Ascending aorta (tissue), 2 donors: ENCODE measurements at places on chromosomes 7 and 10.

DNA sequence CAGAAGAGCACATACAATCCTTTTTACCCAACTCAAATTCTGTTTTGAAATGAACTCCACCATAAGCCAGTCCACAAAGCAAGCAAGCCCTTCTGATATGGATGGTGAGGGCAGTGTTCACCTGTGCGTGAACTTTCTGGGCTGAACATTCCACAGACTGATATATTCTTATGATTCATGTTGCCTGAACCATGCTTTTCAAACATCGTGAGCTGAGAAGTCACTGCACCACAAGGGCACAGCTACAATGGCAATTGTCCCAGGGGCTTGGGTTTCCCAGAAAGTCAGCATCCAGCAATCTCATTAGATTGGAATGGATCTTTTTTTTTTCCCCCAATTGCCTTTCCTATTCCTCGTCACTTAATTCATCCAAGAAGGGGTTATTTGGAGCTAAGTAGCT is 86.9 kb upstream of the ZNF438 start:
- no peaks in the 10 kb centered on the region for H3K27me3 ChIP-seq
- H3K36me3 ChIP-seq = no peaks in the 10 kb centered on the region
- H3K4me1 ChIP-seq = peaks cover 8% of the 10 kb centered on the region
- H3K4me3 ChIP-seq = no peak overlapping the region
- H3K27ac ChIP-seq = peak overlapping the region; percentile 75
- DNase-seq = peak; percentile 75

DNA sequence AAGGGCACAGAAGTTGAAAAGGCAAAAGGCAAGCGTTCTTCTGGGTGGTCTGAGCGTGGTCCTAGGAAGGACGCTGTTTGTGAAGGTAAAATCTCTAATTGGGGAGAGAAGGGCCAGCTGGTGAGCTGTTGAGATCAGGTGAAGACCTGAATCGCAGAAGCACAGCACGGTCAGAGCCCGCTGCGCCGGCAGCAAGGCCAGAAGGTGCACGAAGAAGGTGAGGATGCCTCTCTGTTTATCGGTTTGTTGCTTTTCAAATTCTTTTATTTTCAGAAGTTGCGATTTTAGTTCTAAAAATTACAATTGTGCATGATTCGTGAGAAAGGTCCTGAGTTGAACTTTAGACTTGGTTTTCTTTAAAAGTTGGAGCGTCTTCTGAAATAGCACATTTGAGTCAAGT is 247.8 kb upstream of the FOXK1 start:
- H3K27ac ChIP-seq = no peak overlapping the region
- H3K27me3 ChIP-seq = no peaks in the 10 kb centered on the region
- H3K4me1 ChIP-seq = no peaks in the 10 kb centered on the region
- no peaks in the 10 kb centered on the region for H3K36me3 ChIP-seq
- no peak overlapping the region for H3K4me3 ChIP-seq

DNA sequence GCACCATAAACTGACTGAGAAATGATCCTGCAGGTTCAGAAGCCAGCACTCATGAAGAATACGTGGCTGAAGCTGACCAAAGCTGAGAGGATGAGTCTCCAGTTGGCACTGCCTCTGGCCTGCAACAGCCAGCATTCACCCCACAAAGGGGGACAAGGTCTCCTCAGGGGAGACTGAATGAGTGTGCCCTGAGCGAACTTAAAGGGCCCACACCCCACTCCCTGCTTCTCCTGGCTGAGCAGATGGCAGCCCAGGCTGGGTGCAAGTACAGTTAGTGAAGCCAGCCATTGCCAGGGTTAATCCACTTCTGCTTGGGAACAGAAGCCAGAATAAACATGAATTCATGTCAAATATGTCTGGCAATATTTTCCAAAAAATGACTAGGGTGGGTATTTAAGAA is 98.1 kb downstream of the PPP1R17 start:
- no peak overlapping the region for H3K4me3 ChIP-seq
- H3K36me3 ChIP-seq = no peaks in the 10 kb centered on the region
- no peaks in the 10 kb centered on the region for H3K27me3 ChIP-seq
- no peaks in the 10 kb centered on the region for H3K4me1 ChIP-seq

DNA sequence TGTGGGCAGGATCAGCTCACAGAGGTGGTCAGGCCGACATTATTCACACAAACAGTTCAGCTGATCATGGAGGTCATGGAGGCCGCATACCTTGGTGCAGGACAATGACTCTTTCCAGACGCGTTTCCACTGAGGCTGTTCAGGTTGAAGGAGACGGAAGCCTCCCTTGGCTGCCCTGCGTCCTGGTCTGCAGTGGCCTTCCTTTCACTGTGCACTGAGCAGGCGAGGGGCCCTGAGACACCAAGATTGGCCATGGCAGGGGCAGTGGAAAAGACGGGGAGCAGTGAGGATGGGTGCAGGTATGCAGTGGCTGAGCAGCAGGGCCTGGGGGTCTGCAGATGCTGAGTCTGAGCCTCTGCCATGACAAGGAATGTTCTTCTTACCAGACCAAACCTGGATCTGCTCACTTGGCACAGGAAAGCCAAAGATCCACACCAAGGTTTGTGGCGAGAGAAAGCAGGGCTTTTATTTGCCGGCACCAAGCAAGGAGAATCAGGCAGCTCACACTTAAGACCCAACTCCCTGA is 263.3 kb downstream of the GLRX3 start:
- H3K27ac ChIP-seq = no peak overlapping the region
- no peak overlapping the region for H3K4me3 ChIP-seq
- peak; percentile 21 for DNase-seq
- no peaks in the 10 kb centered on the region for H3K36me3 ChIP-seq
- no peaks in the 10 kb centered on the region for H3K27me3 ChIP-seq

- no peak overlapping the region for H3K4me3 ChIP-seq
- H3K27me3 ChIP-seq = no peaks in the 10 kb centered on the region
- no peaks in the 10 kb centered on the region for H3K36me3 ChIP-seq
- DNase-seq = no peak
These were observed 71.1 kb downstream of the LYZL2 start for GRCh38 chr10:30558411-30558810.

DNA sequence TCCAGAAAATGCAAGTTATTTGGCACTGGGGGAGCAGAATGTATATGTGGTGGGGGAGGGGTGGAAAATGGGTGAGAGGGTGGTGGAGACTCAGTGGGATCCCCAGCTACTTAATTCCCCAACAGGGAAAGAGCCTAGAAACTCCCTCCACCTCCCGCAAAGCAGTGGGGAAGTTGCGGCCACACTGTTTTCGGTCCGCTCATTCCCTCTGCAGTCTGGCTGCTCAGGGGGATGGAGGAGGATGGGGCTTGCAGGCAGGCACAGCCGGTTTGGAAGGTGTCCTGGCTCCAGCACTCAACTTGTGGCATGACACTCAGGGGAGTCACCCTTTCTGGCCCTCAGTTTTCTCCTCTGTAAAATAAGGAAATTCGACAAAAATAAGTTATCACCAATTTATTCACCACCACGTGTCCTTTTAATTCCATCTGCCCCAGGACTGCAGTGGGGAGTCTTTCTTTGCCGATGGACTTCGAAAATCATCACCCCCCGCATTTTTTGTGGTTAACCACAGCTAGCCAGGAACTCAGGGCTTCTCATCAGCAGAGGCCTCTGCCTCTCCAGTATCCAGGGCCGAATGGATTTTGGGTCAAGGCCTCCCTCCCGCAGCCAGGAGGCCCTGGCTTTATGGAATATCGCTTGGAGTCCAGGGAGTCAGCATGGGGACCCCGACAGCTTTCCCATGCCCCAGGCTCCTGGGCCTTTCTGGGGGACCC is 1.6 kb upstream of the HTRA1 start:
- H3K27ac ChIP-seq = no peak overlapping the region
- peaks cover 3% of the 10 kb centered on the region for H3K4me1 ChIP-seq
- no peak for DNase-seq
- H3K36me3 ChIP-seq = no peaks in the 10 kb centered on the region
- no peaks in the 10 kb centered on the region for H3K27me3 ChIP-seq

DNA sequence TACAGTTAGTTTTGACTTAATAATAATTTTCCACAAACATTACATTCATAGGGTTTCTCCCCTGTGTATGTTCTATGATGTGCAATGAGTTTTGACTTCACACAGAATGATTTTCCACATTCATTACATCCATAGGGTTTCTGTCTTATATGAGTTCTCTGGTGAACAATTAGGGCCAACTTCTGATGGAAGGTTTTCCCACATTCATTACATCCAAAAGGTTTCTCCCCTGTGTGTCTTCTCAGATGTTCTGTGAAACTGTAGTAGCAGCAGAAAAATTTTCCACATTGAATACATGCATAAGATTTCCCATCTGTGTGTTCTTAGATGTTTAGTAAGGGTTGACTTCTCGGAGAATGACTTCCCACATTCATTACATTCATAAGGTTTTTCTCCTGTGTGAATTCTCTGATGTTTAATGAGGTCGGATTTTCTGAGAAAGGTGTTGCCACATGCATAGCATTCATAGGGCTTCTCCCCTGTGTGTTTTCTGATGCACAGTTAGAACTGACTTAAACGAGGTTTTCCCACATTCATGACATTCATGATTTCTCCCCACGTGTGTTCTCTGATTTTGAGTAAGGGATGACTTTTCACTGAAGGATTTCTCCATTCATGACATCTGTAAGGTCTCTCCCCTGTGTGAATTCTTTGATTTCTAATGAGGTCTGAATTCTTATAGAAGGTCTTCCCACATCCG is 118.5 kb downstream of the ZNF33B start:
- H3K4me3 ChIP-seq = no peak overlapping the region
- peaks cover 50% of the 10 kb centered on the region for H3K36me3 ChIP-seq

DNA sequence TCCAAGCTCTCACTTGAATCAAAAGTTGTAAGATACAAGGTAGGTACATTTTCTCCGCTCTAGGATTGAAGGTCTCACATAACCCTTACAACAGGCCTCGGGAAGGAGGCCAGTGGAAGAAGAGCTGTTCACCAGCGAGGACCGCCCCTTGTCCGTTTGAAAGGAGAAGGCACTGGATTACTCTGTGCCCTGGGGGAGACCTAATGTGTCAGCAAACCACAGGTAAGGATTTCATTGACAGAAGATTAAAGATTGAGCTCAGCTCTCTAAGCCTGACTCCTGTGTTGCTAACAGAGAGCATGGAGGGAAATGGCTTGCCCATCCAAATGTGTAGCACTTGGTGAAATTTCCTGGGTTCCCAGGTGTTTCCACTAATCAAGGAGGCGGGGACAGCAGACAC is 81.2 kb downstream of the SLC16A9 start:
- no peak overlapping the region for H3K27ac ChIP-seq
- no peaks in the 10 kb centered on the region for H3K4me1 ChIP-seq
- no peaks in the 10 kb centered on the region for H3K27me3 ChIP-seq
- H3K36me3 ChIP-seq = no peaks in the 10 kb centered on the region

GRCh38 chr10:73359492-73359891 is 828 bp upstream of the CFAP70 start:
- no peak overlapping the region for H3K27ac ChIP-seq
- DNase-seq = no peak
- no peak overlapping the region for H3K4me3 ChIP-seq
- H3K36me3 ChIP-seq = peaks cover 5% of the 10 kb centered on the region

GRCh38 chr7:23235813-23236221 is 10.8 kb upstream of the GPNMB start:
- no peaks in the 10 kb centered on the region for H3K27me3 ChIP-seq
- H3K36me3 ChIP-seq = no peaks in the 10 kb centered on the region
- DNase-seq = no peak
- H3K4me3 ChIP-seq = no peak overlapping the region
- no peaks in the 10 kb centered on the region for H3K4me1 ChIP-seq

DNA sequence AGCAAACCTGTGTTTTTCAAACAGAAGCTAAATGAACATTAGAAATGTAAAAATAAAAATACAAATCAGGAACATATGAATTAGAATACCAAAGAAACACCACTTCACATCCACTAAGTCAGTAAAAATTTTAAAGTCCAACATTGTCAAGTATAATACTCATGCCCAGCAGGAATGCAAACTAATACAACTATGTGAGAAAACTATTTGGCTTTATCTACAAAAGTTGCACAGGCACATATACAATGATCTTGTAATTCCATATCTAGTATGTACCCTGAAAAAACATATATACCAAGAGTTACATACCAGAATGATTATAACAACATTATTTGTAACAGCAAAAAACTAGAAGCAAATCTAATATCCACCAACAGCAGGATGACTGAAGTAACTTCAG is 91.1 kb downstream of the RNF32 start:
- no peak overlapping the region for H3K27ac ChIP-seq
- no peaks in the 10 kb centered on the region for H3K27me3 ChIP-seq
- no peak overlapping the region for H3K4me3 ChIP-seq
- H3K36me3 ChIP-seq = peaks cover 39% of the 10 kb centered on the region
- DNase-seq = no peak
- H3K4me1 ChIP-seq = no peaks in the 10 kb centered on the region

- H3K27ac ChIP-seq = no peak overlapping the region
- H3K4me1 ChIP-seq = no peaks in the 10 kb centered on the region
- no peaks in the 10 kb centered on the region for H3K27me3 ChIP-seq
- H3K36me3 ChIP-seq = no peaks in the 10 kb centered on the region
- H3K4me3 ChIP-seq = no peak overlapping the region
These were observed 130.1 kb downstream of the COBL start for GRCh38 chr7:51186531-51186930.

GRCh38 chr7:4277936-4278335 is 404.2 kb upstream of the FOXK1 start:
- no peak overlapping the region for H3K4me3 ChIP-seq
- no peaks in the 10 kb centered on the region for H3K36me3 ChIP-seq
- H3K27me3 ChIP-seq = no peaks in the 10 kb centered on the region
- DNase-seq = no peak
- H3K4me1 ChIP-seq = no peaks in the 10 kb centered on the region
- H3K27ac ChIP-seq = no peak overlapping the region

DNA sequence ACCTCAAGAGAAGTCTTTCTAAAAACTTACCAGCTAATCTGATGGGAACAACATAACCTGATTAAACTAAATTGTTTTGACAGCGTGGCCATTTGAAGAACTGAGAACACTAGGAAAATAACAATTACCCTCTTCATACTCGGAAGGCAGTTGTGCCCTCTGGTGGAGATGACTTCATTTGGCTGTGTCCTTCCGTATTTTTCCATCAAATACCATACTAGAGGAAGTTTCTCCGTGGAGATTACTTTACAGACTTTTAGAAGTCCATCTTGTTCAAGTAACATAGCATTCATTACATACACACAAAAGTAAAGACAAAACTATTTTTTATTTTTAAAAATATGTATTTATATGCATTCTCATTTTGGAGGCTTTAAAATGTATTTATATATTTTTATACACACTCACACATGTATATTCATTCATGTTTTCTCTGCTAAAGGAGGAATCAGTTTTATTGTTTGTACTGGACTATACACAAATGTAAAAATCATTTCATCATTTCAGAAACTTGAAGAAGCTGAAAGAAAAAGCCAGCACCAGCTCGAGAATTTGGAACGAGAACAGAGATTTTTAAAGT is 25.2 kb downstream of the SMNDC1 start:
- H3K27me3 ChIP-seq = no peaks in the 10 kb centered on the region
- peaks cover 7% of the 10 kb centered on the region for H3K36me3 ChIP-seq
- peak overlapping the region; percentile 33 for H3K4me3 ChIP-seq
- H3K27ac ChIP-seq = peak overlapping the region; percentile 30

DNA sequence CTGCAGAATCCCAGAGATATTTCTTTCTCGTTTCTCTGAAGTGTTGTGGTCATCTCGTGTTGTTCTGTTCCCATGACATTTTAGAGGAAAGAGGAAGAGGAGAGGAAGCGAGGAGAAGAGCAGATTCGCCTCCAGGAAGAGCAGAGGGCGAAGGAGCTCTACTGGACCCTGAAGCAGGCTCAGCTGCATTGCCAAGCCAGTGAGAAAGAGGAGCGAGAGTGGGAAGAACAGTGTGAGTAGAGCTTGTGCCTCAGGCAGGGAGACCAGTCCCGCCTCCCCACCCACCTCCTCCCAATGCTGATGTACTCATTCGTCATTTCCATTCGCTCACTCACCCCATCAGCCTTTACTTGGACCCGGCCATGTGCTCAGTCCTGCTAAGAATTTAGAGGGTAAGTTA is 50.8 kb downstream of the SH2D4B start:
- H3K4me1 ChIP-seq = no peaks in the 10 kb centered on the region
- no peak overlapping the region for H3K27ac ChIP-seq
- H3K4me3 ChIP-seq = no peak overlapping the region
- no peaks in the 10 kb centered on the region for H3K27me3 ChIP-seq
- DNase-seq = no peak
